ENCODE measurements at places on chromosomes 3 and 15. TPM values are rescaled to one million over a fixed set of nuclear protein-coding genes. Genes with fewer than 3 reads are reported as not detected.

The CCDC39 gene
- 9.5 TPM for polyA plus RNA-seq

The ALPK3 gene
- polyA plus RNA-seq, result 23.8 TPM

GRCh38 chr3:70731046-70731445 lies 418.6 kb upstream of the MDFIC2 start:
- no peak for DNase-seq

- no peak for DNase-seq
Observed at GRCh38 chr3:71994203-71994602, 209.3 kb upstream of the PROK2 start.

DNA sequence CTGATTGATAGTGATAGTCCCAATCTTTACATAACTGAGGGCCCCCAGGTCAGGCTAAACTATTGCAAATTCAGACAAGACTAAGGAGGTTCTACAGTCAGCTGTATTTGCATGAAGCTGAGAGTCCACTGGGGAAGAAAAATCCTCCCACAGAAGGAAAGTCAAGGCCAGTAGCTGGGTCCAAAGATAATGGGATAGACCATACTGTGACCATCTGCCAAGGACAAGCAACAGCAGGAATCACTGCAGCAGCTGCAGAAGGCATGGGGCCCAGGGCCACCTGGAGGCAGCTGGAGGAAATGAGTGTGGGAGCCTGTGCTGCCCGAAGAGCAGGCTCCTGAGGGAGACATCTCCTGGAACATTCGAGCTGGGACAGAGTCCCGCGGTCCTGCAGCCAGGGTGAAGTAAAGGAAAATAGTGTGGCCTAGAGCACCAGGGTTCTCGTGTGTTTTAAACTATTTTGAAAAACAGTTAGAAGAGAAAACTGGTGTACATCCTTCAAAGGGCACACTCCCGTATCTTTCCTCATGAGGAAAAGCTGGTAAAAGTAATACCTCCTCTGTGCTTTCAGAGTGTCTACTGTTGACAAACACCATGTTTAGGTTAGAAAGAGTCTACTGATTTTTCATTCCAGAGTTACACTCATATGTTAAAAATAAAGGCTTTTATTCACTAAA lies 13.2 kb upstream of the TMEM212 start:
- DNase-seq, result peak; percentile 49

DNA sequence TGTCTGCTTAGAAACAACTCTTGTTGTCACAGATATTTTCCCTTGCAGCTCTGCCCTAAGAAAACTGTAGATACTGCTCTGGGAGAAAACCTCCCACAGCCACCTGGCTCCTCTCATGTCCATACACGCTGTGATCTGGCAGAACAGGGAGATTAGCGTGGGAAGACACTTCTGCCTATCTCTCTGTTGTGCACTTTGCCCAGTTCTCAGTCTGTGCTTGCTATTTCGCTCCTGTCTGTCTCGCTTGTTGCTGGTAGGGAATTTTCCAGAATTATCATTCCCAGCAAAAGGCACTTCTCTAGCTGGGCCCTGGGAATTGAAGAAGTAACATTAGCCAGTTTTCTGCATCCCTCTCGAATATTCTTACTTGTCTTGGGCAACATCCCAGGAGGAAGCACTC lies 8.1 kb upstream of the GATM start:
- DNase-seq, result no peak

DNA sequence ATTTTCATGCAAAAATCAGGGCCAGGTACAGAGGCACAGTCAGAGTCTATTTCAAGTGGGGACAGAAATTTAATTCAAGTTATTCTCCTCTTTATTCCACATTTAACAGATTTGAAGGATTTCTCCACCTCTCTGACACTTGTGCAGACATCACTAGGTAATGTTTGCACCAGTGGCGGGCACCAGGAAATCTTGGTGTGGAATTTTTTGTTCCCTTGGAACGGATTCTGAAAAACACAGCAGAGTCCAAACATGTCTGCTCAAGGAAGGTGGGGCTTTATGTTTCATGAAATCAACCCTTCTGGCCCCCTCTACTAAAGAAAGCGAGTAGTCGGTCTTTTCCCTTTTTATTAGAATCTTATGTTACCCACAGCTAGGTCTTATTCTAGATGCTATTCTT lies 271.2 kb upstream of the MDFIC2 start:
- DNase-seq, result no peak

DNA sequence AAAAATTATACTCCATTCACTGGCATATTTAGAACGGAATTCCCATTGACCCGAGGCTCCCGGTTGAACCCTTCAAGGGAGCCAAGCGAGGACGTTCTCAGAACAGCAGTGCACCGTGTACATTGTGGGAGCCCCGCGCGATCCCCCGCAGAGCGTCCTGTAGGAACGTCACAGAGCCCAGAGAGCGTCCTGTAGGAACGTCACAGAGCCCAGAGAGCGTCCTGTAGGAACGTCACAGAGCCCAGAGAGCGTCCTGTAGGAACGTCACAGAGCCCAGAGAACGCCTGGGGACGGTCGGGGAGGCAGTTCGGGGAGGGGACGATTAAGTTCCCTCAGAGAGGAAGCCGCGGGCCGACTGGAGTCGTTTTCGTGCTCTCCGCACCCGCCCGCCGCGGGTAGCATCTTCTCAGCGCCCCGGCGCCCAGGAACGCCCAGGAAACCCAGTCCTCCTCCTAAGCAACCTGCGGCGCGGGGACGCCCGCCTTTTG lies 506 bp upstream of the ATP1B3 start:
- no peak for DNase-seq
